ENCODE measurements at places on chromosomes 2 and 18.

DNA sequence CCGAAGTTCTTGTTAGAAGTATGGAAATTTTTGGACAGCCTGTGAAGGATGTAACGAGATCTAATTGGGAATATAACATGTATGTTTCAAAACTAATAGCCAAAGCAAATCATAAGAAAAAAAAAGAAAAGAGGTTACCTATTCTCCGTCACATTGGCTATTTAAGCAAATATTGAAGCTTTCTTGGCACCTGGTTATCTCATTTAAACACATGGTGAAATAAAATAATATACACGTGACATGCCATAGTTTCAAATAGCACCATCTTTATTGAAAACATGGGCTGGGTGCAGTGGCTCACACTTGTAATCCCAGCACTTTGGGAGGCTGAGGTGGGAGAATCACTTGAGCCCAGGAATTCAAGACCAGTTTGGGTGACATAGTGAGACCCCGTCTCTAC is 56.7 kb downstream of the ZEB2 start:
- no peak for DNase-seq

GRCh38 chr2:239378918-239379640 is 21.7 kb downstream of the HDAC4 start:
- DNase-seq: peak; percentile 27

GRCh38 chr2:227671170-227671905 is 4.7 kb downstream of the SCYGR5 start:
- DNase-seq: no peak

DNA sequence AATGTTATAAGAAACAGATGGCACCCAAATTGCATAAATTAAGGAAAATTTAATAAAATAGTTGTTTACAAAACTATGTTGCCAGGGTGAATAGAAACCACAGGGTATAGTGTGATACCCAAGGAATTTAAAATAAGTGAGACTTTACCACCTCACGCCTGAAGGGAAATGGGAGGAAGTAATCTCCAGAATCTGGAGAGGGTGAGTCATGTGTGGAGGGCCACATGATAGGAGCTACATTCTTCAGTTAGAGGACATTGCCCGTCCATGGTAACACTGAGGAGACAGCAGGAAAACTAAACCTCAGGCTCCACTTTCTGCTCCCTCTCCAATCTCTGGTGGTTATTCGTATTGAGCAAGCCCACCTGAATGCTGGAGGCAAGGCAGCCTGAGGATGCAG is 97.2 kb upstream of the NXPH2 start:
- DNase-seq: no peak

GRCh38 chr2:86364894-86365293 is 27.5 kb upstream of the REEP1 start:
- DNase-seq: no peak

DNA sequence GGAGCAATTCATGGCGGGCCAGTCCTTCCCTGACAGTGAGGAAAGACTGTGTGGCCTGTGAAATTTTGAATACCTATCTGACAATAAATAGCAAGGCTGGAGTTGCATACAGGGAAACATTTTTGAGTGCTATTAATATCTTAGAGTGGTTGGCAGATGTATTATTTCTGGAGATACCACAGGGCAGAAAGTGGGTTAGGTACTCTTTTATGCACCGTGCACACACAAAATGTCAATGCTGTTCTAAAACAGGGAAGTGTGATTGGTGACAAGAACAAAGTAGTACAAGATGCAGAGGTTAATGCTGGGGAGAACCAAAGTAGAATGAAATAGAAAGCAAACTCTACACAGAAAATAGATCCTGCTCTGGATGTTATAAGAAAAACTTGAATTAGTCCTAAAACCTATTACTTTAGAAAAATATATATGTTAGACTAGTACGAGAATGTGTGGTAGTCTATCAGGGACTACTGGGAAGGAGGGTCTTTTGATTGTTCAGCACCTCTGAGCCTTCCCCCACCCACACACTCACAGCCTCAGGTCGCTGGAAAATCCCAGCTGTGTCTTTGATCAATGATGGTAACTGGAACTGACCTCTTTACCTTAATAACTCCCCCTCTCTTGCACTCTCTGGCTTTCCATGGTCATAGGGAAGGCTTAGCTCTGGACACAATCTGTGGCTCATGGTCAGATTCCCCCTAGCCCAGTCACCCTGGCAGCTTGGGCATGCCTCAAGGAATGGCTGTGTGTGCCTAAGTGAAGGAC is 58.2 kb downstream of the SERPINB8 start:
- no peak for DNase-seq

DNA sequence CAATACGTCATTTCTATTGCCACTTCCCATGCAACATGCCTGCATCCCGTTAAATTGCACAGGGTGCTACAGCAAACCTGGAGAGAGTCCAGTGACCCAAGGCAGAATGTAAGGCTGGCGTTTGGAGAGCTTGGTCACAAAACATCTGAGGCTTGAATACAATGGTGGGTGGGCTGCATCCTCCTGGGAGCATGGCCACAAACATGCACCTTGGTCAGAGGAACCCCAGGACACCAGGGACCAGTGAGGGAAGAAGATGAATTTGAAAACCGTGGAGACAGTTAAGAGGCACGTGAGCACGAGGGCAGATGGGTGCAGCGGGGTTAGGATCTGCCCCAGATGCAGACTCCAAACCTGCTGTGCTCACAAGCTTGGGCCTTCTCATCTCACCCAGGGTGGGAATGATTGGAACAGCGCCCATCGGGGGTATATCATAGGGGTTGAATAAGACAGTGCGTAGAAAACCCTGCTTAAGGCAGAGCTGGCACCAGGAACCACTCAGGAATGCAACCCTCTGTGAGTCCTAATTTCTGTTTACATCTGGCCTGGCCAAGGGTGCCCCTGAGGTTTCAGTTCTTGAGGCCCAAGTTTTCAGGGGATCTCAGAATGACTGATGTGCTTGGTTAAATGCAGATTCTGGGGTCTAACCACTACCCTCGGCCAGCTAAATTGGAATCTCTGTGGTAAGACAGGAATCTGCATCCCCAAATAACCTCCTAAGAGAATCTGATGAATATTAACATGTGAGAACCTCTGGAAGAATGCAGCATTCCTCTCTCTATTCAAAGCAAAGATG is 97.2 kb downstream of the ARL4C start:
- no peak for DNase-seq

DNA sequence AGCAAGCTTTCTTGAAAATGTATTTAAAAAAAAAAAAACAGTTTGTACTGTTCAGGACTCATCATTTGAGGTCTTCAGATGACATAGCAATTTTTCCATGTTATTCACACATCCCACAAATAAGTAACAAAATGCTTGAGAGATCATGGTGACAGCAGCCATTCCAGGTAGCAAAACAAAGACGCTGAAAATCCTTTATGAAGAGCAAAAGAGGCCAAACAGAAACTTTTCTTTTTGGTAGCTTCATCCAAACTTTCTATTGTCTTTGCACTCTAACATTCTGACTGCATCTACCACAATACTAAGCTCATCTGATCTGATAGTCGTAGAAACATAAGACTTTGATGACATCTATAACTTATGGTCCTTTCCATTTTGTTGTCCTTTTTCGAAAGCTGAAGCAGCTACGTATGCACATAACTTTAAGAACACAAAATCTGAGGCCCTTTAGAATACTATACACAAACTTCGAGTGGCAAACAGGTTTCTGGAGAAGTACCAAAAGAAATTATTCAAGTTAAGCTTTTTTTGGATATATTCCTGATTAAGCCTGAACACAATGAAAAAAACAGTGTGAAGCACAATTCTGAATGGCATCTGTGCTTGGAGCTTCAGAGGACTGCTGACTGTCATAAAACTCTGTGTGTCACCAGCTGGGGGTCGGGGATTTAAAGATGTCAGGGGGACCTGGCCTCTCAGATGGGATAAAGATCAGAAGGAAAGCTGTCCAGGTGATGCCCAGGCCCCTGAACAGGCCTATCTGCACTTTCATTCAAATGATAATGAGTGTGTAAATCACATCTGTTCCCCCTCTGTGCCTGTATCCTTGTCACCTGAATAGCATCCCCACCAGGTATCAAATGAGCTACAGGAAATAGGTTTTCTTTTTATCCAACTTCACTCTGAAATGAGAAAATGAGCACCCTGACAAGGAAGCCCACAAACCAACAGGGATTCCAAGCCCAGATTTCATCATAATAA is 75.8 kb downstream of the ZEB2 start:
- no peak for DNase-seq

- DNase-seq: no peak
Observed at GRCh38 chr18:79214056-79214455, 144.9 kb downstream of the ATP9B start.

GRCh38 chr2:105732955-105733607 is 11.6 kb upstream of the NCK2 start:
- DNase-seq: no peak

DNA sequence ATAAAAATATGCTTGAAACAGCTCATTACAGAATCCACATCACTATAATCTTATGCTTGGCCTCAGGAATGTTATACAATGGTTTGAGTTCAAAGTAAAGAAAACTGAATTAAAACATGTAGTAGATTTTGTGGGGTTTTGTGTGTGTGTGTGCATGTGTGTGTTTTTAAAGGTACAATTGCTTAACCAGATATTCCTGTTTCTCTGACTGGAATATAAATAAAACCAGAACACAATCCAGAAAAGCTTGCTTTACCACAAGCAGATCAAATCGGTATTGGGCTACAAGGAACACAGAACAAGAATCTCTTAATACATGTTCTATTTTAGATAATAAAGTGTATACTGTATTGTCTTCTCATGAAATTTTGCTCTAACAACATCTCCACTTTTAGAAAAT is 110.0 kb downstream of the TMEM247 start:
- no peak for DNase-seq

DNA sequence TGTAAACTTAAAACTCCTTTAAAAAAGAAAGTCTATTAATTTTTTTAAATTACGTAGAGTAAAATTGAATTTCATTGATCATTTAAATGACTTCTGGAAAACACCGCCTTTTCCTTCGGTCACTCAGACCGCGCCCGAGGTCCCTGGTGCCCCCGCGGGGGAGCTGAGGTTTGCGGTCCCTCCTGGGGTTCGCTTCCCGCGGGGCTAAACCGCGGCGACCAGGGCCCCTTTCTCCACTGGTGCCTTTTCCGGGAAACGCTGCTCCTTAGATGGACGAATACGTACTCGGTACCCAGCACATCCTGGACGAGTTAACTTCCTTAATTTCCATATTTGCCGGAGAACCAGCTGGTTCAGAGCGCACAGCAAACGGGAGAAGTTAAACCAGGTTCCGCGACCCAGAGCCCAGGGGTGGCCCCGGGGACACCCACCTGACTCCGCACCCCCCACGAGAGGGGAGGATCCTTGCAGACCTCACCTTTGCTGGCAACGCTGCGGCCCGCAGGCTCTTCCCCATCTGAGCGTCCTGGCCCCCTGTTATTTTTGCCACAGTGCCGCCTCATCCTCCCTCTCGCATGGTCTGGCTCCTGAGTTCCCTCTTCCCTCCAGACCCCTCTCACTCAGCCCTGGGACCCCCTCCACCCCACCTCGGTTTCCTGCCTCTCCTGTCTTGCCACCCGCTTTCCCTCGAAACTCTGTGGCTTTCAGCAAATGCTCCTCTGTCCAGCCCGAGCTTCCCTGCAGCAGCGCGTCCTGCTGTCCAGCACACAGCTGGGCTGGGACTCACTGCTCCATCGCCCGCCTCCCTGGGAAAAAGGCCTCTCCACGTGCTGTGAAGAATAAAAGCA is 420.0 kb upstream of the MYT1L start:
- DNase-seq: no peak

DNA sequence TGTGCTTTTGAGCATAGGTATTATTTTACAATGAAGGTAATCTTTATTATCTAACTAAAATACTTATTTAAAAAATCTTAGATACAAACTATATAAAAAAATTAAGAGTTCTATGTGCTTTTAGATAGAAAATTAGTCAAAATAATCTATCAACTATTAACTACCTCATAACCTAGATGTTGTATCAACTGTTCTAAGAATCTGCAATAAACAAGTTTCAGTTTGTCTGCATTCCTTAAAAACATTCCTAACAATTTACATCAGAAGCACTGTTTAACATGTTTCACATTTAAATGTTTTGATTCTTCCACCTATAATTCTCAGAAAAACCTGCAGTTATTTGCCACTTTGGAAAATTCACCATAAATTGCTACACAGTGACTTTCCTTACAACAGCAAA is 33.3 kb downstream of the NDUFS1 start:
- no peak for DNase-seq

GRCh38 chr2:8132351-8132831 is 549.5 kb upstream of the ID2 start:
- no peak for DNase-seq

- DNase-seq: no peak
Observed at GRCh38 chr2:54306556-54306955, 50.5 kb upstream of the TSPYL6 start.

- DNase-seq: no peak
Observed at GRCh38 chr18:11864471-11864870, 13.3 kb downstream of the CHMP1B start.
